NCI-H748 treated with DMSO at 0.1 percent for 48 hours (cell line): ENCODE measurements at places on chromosomes 12 and 14.

GRCh38 chr14:20490563-20490962, 14.8 kb upstream of the RNASE10 start:
- no peak for DNase-seq

DNA sequence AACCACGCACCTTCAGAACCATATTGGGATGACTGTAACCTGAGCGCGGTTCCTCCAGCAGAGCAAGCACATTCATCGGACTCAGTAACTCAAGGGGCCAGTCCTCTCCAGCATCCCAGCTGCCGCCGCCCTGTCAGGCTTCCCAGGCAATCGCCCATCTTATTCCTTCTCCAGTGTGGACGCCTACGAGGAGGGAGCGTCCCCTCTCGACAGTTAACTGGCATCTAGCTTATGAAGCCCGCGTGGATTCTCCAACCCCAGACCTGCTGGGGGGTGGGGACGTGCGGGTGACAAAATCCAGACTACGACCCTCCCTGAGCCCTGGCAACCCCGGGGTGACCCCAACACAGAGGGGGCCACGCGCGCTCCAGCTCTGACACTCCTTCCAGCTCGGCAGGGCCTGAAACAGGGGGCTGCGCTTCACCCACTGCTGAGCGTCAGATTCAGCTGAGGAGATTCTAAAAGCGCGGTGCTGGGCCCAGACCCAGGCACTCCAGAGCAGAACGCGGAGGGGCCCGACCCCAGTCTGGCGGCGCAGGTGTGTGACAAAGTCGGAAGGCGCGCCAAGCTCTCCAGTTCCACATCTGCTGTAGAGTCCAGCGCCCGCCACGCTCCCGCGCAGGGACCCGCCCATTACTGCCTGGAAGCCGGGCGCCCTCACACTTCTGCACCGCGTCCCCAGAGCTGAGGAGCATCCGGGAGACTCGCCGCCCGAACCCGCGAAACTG, 43.9 kb upstream of the ESR2 start:
- peak; percentile 86 for DNase-seq

DNA sequence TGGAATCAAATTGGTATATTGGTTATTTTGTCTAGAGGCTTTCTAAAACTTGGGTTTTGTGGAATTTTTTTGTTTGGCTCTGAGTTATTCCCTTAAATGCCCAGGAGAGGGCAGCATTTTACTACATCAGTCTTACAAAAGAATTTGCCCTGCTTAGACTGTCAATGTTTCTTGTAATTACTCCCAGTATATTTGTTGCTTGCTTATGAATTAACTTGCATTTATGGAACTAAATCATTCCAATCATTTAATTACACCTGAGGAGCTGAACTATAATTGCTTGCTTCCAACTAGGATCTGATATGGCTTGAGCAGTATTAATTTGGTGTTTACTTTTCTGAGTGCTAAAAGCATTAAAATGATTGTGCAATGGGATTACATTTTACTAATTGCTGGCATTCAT, 48.7 kb downstream of the MIPOL1 start:
- DNase-seq: peak; percentile 92

DNA sequence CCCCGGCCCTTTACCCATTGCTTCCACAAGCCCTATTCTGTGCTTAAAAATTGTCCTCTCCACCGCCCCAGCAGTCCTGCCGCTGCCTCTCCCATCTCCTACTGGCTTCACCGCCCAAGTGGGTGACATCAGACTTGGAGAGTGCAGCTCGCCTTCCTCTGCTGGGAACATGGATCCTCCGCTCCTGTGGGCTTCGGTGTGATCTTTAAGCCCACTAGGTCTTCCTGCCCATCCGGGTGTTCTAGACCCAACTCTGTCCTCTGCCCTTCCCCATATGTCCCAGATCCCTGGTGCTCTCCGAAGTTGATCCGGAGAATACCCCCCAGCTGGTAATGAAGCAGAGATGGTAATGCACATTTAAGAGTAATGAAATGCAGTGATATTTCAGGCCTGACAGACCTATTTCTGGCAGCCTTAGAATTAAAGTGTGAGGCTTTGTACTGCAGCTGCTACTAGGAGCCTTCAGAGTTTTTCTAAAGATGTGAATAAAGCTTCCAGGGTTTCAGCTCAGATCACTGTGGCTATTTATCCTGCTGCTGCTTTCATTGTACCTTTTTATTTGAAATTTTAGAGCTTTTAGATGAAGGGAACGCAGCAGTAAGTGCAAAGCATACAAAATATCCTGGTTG, 22.9 kb upstream of the CTDSP2 start:
- DNase-seq: no peak

DNA sequence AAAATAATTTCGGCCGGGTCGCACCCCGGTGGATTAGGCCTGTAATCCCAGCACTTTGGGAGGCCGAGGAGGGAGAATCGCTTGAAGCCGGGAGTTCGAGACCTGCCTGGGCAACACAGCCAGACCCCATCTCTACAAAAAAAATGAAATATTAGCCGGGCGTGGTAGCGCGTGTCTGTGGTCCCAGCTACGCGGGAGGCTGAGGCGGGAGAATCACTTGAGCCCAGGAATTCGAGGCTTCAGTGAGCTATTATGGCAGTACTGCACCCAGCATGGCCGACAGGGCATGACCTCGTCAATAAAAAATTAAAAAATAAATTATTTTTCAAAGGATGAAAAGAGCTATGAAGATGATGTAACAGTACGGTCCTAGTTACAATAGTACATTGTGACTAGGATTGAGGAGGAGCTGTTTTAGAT, 523 bp downstream of the GTF2H3 start:
- no peak for DNase-seq

- DNase-seq: no peak
These were observed 68.0 kb downstream of the WNK1 start for GRCh38 chr12:820336-820735.

GRCh38 chr12:2693244-2693860, 101.4 kb upstream of the FKBP4 start:
- no peak for DNase-seq

DNA sequence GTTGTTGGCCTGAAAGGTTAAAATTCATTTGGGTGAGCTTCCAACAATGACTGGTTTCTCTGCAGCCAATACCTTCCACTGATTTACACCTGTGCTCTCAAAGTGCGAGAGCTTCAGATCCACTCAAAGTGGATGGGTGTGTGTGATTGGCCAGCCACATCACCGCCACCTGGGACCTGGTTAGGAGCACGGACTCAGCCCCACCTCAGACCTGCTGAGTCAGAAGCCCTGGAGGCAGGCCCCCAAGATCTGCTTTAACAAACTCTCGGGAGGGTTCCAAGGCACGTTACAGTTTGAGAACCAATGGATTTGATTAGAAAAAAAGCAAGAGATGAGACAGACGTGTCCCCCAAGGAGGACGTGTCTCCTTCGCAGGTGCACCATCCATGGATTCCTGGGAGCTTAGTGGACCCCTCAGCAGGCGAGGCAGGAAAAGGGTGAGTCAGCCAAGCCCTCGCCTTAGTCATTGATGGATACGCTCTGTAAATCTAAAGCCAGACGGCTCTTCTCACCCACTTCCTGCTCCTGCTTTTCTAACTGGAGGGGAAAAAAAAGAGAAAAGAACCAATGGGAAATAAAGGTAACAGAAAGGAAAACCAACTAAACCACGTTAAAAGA, 24.5 kb downstream of the FZD10 start:
- DNase-seq: no peak

DNA sequence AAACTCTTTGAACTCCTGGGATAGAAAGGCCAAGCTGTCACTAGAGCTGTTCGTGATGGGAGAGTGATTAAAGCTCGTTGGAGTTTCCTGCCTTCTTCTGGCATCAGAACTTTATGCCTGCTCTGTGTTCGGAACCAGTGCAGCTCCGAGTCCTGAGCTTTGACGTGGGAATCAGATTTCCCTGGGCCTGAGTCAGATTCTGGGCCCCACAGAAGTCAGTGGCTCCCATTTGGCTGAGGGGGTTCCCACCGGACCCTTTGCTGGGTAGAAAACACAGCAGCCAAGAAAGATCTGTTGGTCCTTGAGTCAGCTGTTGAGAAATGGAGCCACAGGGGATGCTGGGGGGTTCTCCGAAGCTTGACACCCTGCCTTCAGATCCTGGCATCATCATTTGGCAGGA, 238.0 kb downstream of the CHST11 start:
- DNase-seq: no peak

DNA sequence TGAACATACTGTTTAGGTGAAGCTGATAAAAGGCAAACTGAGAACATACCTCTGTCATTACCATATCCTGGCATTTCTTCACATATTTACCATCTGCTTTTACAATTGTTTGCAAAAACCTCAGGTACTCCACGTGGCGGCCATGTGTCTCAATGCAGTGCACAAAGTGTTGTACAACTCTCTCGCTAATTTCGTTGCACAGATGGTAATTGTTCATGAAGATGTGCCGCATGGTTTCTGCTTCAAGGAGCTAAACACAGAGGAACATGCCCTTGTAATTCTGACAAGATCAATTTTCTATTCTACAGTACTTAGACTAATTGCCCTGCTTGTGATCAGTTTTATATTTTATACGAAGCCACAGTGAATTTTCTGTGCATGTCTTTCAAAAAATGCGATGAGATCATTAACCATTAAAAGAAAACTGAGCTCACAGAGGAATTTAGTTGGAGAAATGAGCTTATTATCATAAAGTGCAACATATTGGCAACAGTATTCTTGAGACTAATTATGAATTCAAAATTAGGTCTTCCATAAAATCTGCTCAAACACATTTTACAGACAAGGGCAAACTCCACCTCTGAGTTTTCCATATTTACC, 233.8 kb downstream of the ITPR2 start:
- DNase-seq: no peak

DNA sequence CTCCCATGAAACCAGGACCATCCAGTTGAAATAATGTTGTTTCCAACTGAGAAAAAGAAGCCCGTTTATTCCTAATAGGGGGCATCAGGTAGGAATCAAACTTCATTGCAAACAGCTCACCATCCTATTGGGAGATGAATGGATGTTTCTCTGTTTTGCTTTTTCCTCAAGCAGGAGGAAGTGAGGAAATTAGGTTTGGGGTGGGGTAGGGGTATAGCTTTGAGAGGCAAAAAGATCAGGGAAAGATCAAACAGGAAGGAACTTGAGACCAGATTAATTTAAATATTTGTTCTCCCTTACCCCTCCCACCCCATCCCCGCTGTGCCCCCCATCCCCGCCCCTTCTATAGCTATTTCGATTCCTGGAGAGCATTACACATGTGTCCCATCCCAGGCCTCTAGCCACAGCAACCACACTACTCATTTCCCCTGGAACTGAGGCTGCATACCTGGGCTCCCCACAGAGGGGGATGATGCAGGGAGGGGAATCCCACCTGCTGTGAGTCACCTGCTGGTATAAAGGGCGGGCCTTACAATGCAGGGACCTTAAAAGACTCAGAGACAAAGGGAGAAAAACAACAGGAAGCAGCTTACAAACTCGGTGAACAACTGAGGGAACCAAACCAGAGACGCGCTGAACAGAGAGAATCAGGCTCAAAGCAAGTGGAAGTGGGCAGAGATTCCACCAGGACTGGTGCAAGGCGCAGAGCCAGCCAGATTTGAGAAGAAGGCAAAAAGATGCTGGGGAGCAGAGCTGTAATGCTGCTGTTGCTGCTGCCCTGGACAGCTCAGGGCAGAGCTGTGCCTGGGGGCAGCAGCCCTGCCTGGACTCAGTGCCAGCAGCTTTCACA, at the start of gene IL23A:
TSS of gene IL23A (plus strand) at position 577 of the 850 bp plus-strand sequence. CDS start at position 738, 161 bp downstream.
- no peak for DNase-seq

DNA sequence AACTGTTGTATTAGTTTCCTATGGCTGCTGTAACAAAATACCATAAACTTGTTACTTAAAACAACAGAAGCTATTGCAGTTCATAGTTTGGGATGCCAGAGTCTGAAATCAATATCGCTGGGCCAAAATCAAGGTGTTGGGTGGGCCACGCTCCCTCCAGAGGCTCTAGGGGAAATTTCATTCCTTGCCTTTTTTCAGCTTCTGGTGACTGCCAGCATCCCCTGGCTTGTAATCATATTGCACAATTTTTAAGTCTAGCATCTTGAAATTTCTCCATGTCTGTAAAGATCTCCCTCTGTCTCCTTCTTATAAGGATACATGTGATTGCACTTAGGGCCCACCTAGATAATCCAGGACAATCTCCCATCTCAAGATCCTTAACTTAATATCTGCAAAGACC, 48.8 kb upstream of the GARIN6 start:
- DNase-seq: no peak

- DNase-seq: no peak
These were observed 1.2 kb upstream of the OAS2 start for GRCh38 chr12:112977139-112977538.

DNA sequence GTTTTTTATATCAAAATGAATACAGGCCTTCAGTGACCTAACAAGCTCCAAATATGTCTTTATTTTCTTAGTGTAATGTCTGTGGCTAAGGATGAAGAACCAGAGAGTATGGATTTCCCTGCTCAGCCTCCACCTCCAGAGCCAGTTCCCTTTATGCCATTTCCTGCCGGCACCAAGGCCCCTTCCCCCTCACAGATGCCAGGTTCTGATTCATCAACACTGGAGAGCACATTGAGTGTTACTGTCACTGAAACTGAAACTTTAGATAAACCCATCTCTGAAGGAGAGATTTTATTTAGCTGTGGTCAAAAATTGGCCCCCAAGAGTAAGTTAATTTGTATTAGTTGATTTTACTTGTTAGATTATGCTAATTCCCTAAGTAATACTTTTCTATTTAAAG, 61.0 kb downstream of the KIAA0586 start:
- no peak for DNase-seq

DNA sequence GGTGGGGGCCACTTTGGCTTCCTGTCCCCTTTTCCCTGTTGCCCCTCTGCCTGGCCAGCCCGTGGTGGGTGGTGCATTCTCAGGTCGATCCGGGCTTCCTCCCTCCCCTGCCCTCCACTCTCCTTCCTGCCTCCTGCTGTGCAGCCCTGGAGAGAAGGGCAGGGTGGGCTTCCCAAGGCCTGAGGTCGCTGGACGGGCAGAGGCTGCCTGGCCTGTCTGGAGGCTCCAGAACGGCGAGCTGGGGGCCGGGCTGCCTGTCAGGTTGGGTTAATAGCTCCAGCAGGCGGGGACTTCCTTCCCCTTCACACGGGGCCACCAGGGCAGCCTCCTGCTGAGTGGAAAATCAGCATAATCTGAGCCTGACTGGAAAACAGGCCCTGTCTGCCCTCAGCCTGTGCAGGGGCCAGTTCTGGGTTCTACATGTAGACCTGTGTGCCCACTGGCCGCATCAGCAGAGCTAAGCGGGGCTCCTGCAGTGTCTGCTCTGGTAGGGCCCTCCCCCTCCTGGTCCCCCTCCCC, 11.3 kb downstream of the KIF26A start:
- no peak for DNase-seq

- no peak for DNase-seq
These were observed 96.8 kb downstream of the LGR5 start for GRCh38 chr12:71536279-71536938.

- no peak for DNase-seq
These were observed 83.3 kb upstream of the SLC38A4 start for GRCh38 chr12:46908936-46909635.

DNA sequence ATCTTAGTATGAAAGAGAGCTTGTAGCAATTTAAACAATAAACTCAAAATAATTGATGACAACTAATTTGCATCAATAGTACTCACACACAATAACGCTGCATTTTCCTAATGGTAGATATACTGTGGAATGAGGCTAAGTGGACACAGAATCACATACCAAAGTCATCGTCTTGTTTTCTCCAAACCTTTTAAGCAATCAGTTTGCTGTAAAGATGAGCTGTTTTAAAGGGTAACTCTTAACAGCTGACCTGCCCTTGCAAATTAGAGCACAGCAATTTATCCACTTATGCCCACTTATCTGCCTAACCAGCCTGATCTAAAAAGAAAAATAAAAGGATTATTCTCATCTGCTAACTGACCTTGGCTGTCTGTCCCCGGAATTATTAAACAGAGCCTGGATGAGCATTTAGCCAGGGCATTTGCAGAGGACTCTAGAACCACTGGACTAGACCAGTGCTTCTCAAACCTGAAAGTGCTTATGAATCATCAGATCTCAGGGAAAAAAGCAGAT, 174.3 kb upstream of the BCL2L14 start:
- DNase-seq: peak; percentile 26
